ENCODE measurements at places on chromosomes 7 and 10. TPM values are rescaled to one million over a fixed set of nuclear protein-coding genes. Genes with fewer than 3 reads are reported as not detected.

Gene MYH16
- polyA plus RNA-seq, result not detected

Gene OR6B1
- polyA plus RNA-seq, result not detected

Gene GLI3
- polyA plus RNA-seq, result not detected

Gene PTF1A
- not detected for polyA plus RNA-seq

Gene OSBPL3
- 3.7 TPM for polyA plus RNA-seq

- H3K27ac ChIP-seq, result no peak overlapping the region
- DNase-seq, result no peak
- no peak overlapping the region for H3K4me3 ChIP-seq
- peaks cover 64% of the 10 kb centered on the region for H3K4me1 ChIP-seq
- H3K27me3 ChIP-seq, result no peaks in the 10 kb centered on the region
- no peaks in the 10 kb centered on the region for H3K36me3 ChIP-seq
Observed at GRCh38 chr10:73995035-73995358, 2.9 kb upstream of the VCL start.

DNA sequence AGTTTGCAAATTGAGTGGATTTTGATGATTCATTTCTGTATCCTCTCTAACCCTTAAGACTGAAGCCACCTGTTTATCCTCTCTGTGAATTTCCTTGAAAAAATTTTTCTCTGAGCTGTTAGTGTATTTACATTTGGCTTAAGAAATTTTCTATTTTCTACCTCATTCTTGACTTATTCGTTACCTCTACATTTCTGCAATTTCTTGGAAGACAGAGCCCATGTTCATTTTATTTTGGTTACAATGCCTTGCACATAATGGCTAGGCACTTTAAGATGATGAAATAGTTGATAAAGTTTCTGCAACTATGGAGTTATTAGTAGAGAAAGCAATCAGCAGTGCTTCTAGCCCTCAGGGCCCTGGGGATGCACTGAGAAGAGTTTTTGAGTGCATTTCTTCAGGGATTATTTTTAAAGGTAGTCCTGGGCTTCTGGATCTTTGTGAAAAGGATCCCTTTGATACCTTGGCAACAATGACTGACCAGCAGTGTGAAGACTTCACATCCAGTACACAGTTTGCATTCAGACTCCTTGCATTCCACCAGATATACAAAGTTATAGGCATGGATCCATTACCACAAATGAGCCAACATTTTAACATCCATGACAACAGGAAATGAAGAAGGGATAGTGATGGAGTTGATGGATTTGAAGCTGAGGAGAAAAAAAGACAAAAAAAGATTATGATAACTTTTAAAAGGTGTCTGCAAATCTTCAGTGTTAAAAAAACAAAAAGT lies 68.2 kb downstream of the CH25H start:
- H3K27ac ChIP-seq, result no peak overlapping the region
- H3K4me3 ChIP-seq, result no peak overlapping the region
- no peak for DNase-seq
- no peaks in the 10 kb centered on the region for H3K36me3 ChIP-seq

DNA sequence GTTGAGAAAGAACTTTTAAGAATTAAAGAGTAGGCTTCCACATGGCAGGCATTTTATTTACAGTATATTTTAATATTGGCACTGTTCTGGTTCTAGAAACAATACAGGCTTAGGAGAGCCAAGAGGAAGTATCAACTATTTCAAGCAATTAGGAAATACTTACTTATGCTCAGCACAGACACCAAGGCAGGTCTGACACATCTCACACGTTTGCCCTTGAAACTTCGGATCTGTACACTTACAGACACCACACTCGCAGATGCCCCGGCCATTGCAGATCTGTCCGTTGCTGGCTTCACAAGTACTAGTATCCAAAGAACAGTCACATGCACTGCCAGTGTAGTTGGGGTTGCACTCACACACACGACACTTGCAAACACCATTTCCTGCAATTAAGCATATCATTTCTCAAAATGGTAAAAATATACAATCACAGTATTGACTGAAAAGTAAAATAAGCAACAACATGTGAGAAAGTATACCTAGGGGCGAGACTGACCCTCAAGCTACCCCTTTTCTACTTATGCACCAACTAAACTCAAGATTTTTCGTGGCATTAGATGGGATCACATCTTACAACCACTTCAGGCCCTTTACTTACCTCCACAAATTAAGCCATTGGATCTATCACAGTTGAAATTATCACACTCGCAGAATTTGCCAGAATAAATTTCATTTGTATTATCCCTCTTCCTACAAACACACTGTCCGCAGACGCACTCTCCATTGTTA lies 46.6 kb downstream of the ITGB1 start:
- H3K27me3 ChIP-seq, result no peaks in the 10 kb centered on the region
- no peak overlapping the region for H3K27ac ChIP-seq
- peaks cover 73% of the 10 kb centered on the region for H3K36me3 ChIP-seq
- H3K4me3 ChIP-seq, result no peak overlapping the region

DNA sequence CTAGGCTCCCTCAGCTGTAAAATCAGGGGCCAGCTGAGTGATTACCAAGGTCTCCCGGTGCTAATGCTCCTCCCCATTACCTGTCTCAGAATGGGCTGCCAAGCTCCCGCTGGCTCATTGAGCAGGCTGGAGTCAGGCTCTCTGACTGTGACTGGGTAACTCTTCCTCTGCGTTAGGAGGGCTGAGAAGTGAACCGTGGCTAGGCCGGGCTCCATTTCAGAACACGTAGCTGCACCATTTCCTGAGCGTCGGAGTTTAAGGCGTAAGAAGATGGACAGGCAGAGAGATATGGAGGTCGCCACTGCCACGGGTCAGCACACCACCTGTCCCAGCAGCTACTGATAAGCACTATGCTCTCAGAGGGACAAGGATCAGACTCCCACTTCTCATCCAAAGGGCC lies 250.3 kb downstream of the TCERG1L start:
- no peak overlapping the region for H3K27ac ChIP-seq
- H3K27me3 ChIP-seq, result no peaks in the 10 kb centered on the region
- no peak for DNase-seq
- no peaks in the 10 kb centered on the region for H3K36me3 ChIP-seq
- H3K4me3 ChIP-seq, result no peak overlapping the region
- no peaks in the 10 kb centered on the region for H3K4me1 ChIP-seq

DNA sequence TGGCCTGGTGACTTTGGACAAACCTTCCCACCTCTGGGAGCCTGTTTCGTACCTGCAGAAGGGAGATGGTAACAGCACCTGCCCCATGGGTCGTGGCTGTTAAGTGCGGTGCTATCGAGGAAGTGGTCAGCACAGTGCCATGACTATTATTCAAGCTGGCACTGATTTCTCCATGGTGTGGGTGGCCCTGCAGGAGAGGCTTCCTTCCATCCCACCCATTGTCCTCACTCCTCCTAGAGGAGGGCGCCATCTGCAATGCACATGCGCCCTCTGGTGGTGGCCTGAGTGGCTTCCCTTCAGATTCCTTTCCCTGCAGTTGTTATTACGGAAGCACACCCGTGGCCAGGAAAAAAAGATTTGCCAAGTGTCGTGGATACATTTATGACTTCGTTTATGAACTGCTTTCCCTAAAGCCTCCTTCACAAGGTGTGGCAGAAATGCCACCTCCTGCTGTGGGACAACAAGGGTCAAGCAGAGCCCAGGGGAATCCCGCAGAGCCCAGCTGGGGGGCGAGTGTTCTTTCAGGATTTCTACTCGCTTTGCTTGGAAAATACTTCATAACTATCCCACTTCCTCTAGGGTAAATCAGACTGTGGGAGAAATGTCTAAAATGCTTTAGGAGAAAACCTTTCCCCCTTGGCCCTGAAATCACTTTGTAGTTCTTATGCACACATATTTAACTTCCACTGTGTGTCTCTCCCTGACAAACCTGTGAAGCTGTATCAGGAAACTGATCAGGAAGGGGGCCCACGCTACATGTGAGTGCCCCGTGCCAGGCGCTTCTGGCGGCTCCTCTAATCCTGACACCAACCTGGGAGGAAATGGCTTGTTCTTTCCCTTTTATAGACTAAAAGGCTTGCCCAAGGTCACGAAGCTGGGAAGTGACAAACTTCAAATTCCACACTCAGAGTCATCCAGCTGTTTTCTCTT lies 98.0 kb upstream of the ANLN start:
- H3K27ac ChIP-seq, result no peak overlapping the region
- peaks cover 18% of the 10 kb centered on the region for H3K36me3 ChIP-seq
- H3K27me3 ChIP-seq, result no peaks in the 10 kb centered on the region
- H3K4me1 ChIP-seq, result peaks cover 28% of the 10 kb centered on the region

- no peak overlapping the region for H3K27ac ChIP-seq
- no peaks in the 10 kb centered on the region for H3K27me3 ChIP-seq
- no peak overlapping the region for H3K4me3 ChIP-seq
- no peak for DNase-seq
Observed at GRCh38 chr10:12869427-12869826, 132.1 kb downstream of the CCDC3 start.

- H3K4me1 ChIP-seq, result no peaks in the 10 kb centered on the region
- H3K4me3 ChIP-seq, result no peak overlapping the region
- H3K27me3 ChIP-seq, result no peaks in the 10 kb centered on the region
- H3K36me3 ChIP-seq, result no peaks in the 10 kb centered on the region
- DNase-seq, result no peak
Observed at GRCh38 chr10:50381642-50382041, 130.3 kb upstream of the ASAH2 start.

DNA sequence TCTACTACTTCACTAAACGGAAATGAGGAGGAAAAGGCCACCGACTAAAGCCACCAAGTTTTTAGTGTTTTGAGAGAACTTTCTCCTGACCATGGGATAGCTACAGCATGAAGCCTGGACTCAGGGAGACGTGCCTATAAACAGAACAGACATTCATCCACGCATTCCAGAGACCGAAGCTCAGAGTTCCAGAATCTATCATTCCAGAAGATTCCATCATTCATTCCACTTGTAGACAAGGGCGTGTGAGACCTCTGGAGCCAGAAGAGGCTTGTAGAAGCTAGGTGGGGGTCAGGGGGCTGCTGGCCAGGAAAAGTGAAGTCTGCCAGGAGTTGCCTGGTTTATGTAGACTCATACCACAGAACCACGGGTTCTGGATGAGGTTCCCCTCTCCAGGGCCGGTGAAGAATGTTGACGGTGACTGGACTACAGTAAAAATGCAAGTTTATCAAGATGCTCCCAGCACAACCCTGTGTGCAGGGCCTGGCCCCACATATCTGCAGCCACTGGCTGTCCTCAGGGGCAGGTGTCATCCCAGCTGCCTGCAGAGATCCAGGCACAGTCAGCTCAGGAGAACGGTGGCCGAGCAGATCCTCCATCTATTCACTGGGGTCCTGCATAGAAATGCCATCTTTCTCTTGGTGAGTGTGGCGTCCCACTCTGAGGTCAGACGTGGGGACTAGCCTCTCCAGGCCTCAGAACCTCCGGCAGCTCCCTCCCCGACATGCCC lies 215.7 kb downstream of the USP6NL start:
- H3K4me1 ChIP-seq, result no peaks in the 10 kb centered on the region
- no peak overlapping the region for H3K4me3 ChIP-seq
- no peaks in the 10 kb centered on the region for H3K27me3 ChIP-seq
- H3K36me3 ChIP-seq, result no peaks in the 10 kb centered on the region
- DNase-seq, result no peak

GRCh38 chr7:117068511-117069145 lies 115.3 kb downstream of the ST7 start:
- no peak overlapping the region for H3K4me3 ChIP-seq
- no peaks in the 10 kb centered on the region for H3K36me3 ChIP-seq
- peaks cover 34% of the 10 kb centered on the region for H3K4me1 ChIP-seq

- no peak overlapping the region for H3K4me3 ChIP-seq
- no peaks in the 10 kb centered on the region for H3K36me3 ChIP-seq
- peaks cover 25% of the 10 kb centered on the region for H3K4me1 ChIP-seq
- peaks cover 8% of the 10 kb centered on the region for H3K27me3 ChIP-seq
- no peak for DNase-seq
Observed at GRCh38 chr10:43077421-43078171, 727 bp downstream of the RET start.

- no peak overlapping the region for H3K27ac ChIP-seq
- no peaks in the 10 kb centered on the region for H3K4me1 ChIP-seq
- DNase-seq, result no peak
- no peak overlapping the region for H3K4me3 ChIP-seq
- peaks cover 11% of the 10 kb centered on the region for H3K36me3 ChIP-seq
Observed at GRCh38 chr7:2004841-2005725, 227.7 kb downstream of the MAD1L1 start.

DNA sequence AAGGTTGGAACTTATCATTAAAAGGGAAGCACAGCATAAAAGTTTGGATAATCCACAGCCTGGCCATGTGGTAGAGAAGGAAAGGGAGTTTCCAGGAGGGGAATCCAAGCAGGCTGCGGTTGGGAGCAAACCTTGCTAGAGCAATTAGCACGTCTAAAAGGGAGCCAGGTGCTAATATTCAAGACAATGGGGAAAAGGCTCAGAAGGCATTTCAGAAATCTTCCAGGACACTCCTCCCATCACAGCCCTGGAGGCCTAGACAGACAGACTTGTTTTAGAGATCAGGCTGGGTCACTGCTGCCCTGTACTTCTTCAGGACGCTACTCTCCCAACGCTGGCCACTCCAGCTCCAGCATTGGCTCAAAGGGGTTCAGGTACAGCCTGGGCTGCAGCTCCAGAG lies 96.2 kb upstream of the KAT6B start:
- H3K27ac ChIP-seq, result no peak overlapping the region
- H3K4me1 ChIP-seq, result no peaks in the 10 kb centered on the region
- no peaks in the 10 kb centered on the region for H3K27me3 ChIP-seq
- no peaks in the 10 kb centered on the region for H3K36me3 ChIP-seq
- no peak for DNase-seq

DNA sequence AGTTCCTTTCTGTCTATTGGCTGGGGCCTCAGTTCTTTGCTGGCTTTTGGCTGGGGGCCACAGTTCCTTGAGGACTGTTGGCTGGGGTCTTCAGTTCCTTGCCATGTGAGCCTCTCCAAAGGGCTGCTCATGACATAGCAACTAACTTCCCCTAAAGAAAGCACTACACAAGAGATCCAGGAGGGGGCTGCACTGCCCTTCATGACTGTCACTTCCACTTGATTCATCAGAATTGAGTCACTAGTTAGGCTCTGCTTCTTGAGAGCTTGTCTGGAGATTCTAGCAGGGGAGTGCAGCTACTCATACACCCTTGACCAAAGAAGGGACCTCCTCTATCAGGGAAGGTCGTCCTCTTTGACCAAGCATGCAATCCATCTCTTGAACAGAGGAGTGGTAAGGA lies 38.0 kb upstream of the MKX start:
- H3K27ac ChIP-seq, result no peak overlapping the region
- peak; percentile 55 for DNase-seq
- no peaks in the 10 kb centered on the region for H3K27me3 ChIP-seq
- no peaks in the 10 kb centered on the region for H3K4me1 ChIP-seq

- DNase-seq, result no peak
- no peak overlapping the region for H3K4me3 ChIP-seq
- H3K4me1 ChIP-seq, result peaks cover 53% of the 10 kb centered on the region
- H3K27ac ChIP-seq, result no peak overlapping the region
Observed at GRCh38 chr7:37421861-37422500, 26.7 kb downstream of the ELMO1 start.

GRCh38 chr10:130171196-130171595 lies 35.0 kb downstream of the GLRX3 start:
- no peaks in the 10 kb centered on the region for H3K4me1 ChIP-seq
- no peak overlapping the region for H3K27ac ChIP-seq
- H3K4me3 ChIP-seq, result no peak overlapping the region
- H3K27me3 ChIP-seq, result no peaks in the 10 kb centered on the region

- no peak overlapping the region for H3K4me3 ChIP-seq
- H3K4me1 ChIP-seq, result peaks cover 8% of the 10 kb centered on the region
- H3K36me3 ChIP-seq, result no peaks in the 10 kb centered on the region
- no peaks in the 10 kb centered on the region for H3K27me3 ChIP-seq
- peak overlapping the region; percentile 11 for H3K27ac ChIP-seq
- peak; percentile 17 for DNase-seq
Observed at GRCh38 chr10:53003094-53003493, 230.5 kb upstream of the MBL2 start.
